Activated T-helper 1 cell treated with anti-CD3 and anti-CD28 coated beads, Interleukin-2, amount 50 U/mL, for 16 hours (primary cell): ENCODE measurements at places on chromosomes 6 and 20.

- DNase-seq, result no peak
These were observed 770 bp downstream of the KIF3B start for GRCh38 chr20:32278199-32278643.

GRCh38 chr6:20205722-20206161, 6.5 kb downstream of the MBOAT1 start:
- DNase-seq, result no peak

DNA sequence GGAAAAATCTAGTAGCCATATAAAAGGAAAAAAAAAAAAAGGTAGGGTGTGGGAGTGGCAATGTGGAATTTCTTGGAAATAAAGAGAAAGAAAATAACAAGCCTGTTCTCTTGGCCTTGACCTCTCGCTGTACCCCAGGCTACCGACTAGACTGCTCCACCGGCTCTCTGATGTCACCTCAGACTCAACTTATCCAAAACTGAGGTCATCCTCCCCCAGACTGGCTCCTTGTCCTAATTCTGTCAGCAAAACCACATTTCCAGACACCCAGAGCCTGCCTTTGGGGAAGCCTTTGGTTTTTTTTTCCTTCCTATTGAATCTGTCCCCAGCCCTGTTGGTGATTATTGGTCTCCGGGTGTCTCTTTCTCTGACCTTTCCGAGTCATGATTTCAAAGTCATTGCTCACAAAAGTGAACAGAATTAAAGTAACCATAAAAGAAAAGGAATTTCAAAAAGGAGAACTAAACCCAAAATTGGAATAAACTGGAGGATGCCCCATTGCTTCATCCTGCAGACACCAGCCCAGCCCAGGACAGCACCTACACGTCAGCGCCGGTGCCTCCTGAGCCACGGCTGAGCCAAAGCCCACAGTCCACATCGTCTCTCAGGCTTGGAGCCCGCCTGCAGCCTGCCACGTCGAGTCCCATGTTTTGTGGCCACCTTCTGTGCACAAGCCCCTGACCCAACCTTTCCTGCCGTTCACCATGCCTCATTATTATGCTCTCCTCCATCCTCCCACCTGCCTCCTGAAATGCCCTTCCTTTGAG, 170.7 kb downstream of the MYLK4 start:
- DNase-seq, result no peak

- no peak for DNase-seq
These were observed 1310.5 kb upstream of the CITED2 start for GRCh38 chr6:140684776-140685550.
